ENCODE measurements at places on chromosomes 13 and 19.
A peak's percentile ranks its signal among the peaks of the same experiment; 100 is the strongest.

- no peak for DNase-seq
Measured at GRCh38 chr13:23679220-23679619, 109.0 kb downstream of the TNFRSF19 start.

- no peak for DNase-seq
Measured at GRCh38 chr13:42420304-42420703, 148.4 kb downstream of the AKAP11 start.

- DNase-seq: peak; percentile 37
Measured at GRCh38 chr13:47932950-47933923, 67.8 kb downstream of the SUCLA2 start.

- no peak for DNase-seq
Measured at GRCh38 chr13:112803422-112803821, 113.6 kb downstream of the ATP11A start.

All from NAMALWA (cell line).